Fibroblast of skin of back (primary cell): ENCODE measurements at places on chromosomes 12 and 14.

DNA sequence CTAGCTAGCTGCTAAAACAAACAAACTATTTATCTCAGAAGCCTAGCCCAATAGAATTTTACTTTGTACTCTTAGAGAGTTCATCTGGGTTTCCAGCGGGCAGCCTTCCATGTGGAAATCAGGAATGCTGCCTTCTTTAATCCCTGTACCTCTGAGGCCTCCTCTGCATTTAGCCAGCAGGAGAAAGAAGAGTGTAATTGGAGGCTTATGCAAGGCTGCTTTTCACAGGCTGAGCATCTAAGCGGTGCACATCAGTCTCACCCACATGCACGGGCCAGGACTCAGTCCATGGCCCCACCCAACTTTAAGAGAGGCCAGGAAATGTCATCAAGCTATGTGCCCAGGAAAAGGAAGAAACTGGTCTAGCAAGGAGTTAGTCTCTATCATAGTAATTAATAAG is 14.0 kb upstream of the PTGDR start:
- DNase-seq, result no peak

- no peak for DNase-seq
These were observed 28.4 kb upstream of the TOMM20L start for GRCh38 chr14:58367296-58367695.

DNA sequence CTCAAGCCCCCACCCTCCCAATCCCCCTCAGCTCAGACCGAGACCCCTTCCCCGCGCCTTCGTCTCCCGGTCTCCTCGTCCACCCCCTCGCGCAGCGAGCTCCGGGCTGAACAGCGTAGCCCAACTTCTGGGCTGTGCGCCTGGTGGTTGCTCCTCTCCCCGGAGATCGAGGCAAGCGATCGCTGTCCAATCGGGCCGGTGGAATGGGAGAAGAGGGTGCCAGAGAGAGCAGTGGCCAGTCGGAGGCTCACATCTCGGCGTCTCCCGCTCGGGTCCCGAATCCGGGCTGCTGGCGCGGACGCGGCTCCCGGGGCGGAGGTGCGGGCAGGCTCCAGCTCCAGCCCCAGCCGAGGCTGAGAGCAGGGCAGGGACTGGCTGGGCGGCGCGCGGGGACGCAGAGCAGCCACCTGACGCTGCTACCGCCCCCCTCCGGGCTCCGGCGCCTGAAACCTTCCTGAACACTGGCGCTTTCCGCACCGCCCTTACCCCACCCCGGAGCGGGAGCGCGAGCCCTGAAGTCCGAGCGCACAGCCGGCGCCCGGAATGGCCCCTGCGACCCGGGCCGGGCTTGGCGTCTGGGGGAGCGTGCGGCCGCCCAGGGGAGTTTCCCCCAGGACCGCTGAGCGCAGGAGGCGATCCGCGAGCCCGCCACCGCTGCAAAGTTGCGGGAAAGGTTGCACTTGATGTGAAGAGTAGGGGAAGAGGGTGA is 508 bp upstream of the KCNH5 start:
- DNase-seq, result peak; percentile 46

DNA sequence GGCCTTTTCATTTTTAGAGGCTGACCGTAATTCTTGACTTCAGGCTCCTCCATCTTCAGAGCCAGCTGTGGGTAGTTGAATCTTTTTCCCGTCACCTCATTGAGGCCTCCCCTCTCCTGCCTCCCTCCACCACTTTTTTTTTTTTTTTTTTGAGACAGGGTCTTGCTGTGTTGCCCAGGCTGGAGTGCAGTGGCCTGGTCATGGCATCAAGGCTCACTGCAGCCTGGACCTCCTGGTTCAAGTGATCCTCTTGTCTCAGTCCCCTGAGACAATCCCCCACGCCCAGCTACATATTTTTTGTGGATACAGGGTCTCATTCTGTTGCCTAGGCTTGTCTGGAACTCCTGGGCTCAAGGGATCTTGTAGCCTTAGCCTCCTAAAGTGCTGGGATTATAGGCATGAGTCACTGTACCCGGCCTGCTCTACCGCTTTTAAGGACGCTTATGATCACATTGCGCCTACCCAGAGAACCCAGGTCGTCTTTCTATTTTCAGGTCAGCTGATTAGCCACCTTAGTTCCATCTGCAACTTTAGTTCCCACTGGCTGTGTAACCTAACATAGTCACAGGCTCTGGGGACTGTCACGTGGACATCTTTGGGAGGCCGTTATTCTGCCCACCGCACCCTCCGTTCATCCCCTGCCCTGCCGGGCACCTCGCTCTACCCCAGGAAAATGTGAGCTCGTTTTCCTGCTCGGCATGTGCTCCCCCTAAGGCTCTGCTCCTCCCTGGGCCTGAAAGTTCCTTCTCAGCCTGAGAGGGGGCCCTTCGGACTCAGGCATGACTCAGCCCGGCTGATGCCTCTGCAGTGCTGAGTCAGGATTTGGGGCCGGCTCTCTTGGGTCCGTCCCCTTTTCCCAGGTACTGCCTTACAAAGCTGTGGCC is 13.4 kb downstream of the TNFAIP2 start:
- peak; percentile 67 for DNase-seq

GRCh38 chr12:121467638-121468498 is 68.0 kb downstream of the RNF34 start:
- no peak for DNase-seq

- DNase-seq, result peak; percentile 84
These were observed 481.4 kb upstream of the TMEM132C start for GRCh38 chr12:127785540-127785939.

DNA sequence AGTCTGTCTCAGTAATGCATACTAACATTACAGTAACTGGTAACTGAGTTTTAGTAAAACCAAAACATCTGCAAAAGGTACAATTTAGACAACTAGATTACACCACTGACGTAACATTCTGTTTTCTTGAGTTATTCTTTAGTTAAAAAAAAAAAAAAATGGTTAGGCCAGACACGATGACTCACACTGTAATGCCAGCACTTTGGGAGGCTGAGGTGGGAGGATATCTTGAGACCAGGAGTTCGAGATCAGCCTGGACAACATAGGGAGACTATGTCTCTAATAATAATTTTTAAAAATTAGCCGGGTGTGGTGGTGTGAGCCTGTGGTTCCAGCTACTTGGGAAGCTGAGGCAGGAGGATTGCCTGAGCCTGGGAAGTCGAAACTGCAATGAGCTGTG is 34.1 kb downstream of the AP5M1 start:
- DNase-seq, result peak; percentile 18

DNA sequence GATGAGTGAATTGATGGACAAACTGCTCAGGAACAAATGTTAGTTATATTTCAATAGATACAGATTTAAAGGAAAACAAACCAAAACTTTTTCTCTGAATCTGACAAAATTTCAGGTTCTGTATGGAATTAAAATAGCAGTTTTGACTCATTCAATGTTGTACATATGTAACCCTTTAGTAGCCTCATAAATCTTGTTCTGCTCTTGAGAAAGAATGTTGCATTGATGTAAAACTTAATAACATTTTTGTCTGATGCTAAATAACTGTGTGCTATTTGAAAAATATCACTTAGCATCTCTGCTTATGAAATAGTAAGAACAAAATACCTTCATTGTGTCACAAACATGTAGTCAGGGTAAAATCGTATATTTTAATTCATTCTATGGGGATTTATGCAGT is 168.9 kb upstream of the NOVA1 start:
- no peak for DNase-seq

- no peak for DNase-seq
These were observed 57.0 kb upstream of the EGLN3 start for GRCh38 chr14:34007902-34008301.

GRCh38 chr14:64234877-64235651 is 59.1 kb downstream of the ESR2 start:
- DNase-seq, result peak; percentile 17
